ENCODE measurements at places on chromosomes 3 and 15. TPM values are rescaled to one million over a fixed set of nuclear protein-coding genes. Genes with fewer than 3 reads are reported as not detected.
A peak's percentile ranks its signal among the peaks of the same experiment; 100 is the strongest.

DNA sequence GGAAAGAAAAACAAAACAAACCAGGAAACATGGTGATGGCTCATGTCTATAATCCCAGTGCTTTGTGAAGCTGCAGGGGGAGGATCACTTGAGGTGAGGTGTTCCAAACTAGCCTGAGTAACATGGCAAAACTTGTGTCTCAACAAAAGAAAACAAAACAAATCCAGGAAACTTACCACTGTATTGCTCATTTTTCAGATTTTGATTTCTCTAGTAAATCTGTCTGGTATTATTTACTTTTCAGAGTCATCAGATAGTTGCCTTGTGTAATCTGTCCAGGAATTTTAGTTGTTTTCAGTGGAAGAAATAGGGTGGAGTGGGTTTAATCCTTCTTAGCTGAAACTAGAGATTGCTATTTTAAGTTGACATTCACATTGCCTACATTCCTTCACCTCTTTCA is 91.8 kb upstream of the ALCAM start:
- H3K27me3 ChIP-seq, result no peaks in the 10 kb centered on the region
- H3K27ac ChIP-seq, result no peak overlapping the region
- ATAC-seq, result no peak
- no peaks in the 10 kb centered on the region for H3K4me1 ChIP-seq
- H3K4me3 ChIP-seq, result no peak overlapping the region

The UBA5 gene
- total RNA-seq, result 61.6 TPM

GRCh38 chr3:63972196-63972595 is 51.1 kb downstream of the PSMD6 start:
- peak overlapping the region; percentile 72 for H3K27ac ChIP-seq
- H3K4me3 ChIP-seq, result peak overlapping the region; percentile 97
- H3K4me1 ChIP-seq, result peaks cover 77% of the 10 kb centered on the region
- ATAC-seq, result peak; percentile 42
- peaks cover 28% of the 10 kb centered on the region for H3K36me3 ChIP-seq

DNA sequence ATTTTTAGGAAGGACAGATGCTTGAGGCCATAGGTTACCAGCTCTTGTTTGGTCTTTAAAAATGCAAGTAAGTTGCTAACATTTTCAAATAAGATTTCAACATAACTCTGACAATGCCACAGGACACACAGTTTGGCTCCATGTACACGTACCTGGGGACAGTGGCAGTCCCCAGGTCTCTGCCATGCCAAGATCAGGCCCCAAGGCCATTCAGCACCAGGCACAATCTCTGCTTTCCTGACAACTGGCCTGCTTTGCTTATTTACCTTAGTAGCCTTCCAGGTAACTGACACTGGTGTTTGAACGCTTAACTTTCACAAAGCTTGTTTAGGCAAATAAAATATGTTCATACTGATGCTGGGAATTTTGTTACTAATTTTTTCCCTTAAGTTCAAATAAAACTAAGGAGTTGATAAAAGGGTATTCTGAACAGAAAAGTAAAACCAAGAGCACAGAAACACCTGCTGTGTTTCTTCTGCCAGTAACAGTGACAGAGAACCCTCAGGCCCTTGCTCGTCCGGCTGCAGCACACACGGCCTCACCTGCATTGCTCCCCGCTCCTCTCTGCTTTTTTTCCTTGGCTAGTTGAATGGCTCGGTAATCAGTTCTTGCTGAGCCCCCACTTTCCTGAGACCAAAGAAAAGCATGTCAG is 16.5 kb downstream of the ZXDC start:
- no peak for ATAC-seq
- no peak overlapping the region for H3K4me3 ChIP-seq
- no peaks in the 10 kb centered on the region for H3K27me3 ChIP-seq
- peaks cover 98% of the 10 kb centered on the region for H3K36me3 ChIP-seq
- H3K4me1 ChIP-seq, result peaks cover 5% of the 10 kb centered on the region
- H3K27ac ChIP-seq, result no peak overlapping the region

- peak overlapping the region; percentile 90 for H3K27ac ChIP-seq
- peaks cover 25% of the 10 kb centered on the region for H3K4me1 ChIP-seq
- H3K27me3 ChIP-seq, result no peaks in the 10 kb centered on the region
- peaks cover 70% of the 10 kb centered on the region for H3K36me3 ChIP-seq
- peak overlapping the region; percentile 96 for H3K4me3 ChIP-seq
- ATAC-seq, result no peak
Observed at GRCh38 chr3:52238193-52238760, 681 bp downstream of the TWF2 start.

DNA sequence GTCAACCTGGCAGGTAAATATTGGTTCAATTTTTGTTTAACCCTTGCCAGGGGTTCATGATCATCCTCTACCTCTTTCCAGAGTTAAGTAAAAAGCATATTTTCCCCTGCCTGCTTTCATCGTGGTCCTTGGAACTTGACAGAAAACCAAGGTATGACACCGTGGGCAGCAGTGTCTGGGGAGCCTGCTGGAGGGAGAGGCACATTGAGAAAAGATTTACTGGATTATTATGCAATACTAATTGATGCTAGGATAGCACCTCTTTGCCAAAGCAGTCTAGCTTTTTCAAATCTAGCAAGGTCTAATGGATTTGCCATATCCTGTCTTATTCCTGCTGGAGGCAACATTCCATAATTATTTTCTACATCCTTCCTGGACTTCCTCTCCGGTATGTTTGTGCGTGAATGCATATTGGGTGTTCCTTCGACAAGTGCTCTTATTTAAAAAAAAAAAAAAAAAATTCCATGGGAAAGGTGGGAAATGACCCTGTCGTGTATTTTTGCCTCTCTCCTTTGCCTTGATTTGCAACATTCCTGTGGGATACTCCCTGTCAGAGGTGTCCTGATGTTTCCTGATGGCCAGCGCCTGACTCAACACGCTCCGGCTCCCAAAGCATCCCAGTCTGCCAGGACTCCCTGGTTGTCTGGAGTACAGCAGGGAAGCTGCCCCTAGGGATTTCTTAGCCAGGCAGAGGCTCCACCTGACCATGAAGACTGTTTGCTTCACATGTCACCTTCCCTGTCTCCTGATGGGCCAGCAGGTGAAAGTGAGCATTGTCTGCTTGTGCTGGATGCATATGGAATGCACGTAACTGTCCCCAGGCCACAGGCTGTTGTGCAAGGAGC is 6.3 kb downstream of the BHLHE40 start:
- H3K27ac ChIP-seq, result peak overlapping the region; percentile 96
- H3K27me3 ChIP-seq, result no peaks in the 10 kb centered on the region
- peak overlapping the region; percentile 89 for H3K4me3 ChIP-seq
- peaks cover 26% of the 10 kb centered on the region for H3K4me1 ChIP-seq

GRCh38 chr15:65476903-65477302 is 40.6 kb downstream of the DPP8 start:
- H3K4me1 ChIP-seq, result peaks cover 6% of the 10 kb centered on the region
- H3K27me3 ChIP-seq, result no peaks in the 10 kb centered on the region
- peaks cover 89% of the 10 kb centered on the region for H3K36me3 ChIP-seq
- ATAC-seq, result peak; percentile 35
- H3K27ac ChIP-seq, result no peak overlapping the region

DNA sequence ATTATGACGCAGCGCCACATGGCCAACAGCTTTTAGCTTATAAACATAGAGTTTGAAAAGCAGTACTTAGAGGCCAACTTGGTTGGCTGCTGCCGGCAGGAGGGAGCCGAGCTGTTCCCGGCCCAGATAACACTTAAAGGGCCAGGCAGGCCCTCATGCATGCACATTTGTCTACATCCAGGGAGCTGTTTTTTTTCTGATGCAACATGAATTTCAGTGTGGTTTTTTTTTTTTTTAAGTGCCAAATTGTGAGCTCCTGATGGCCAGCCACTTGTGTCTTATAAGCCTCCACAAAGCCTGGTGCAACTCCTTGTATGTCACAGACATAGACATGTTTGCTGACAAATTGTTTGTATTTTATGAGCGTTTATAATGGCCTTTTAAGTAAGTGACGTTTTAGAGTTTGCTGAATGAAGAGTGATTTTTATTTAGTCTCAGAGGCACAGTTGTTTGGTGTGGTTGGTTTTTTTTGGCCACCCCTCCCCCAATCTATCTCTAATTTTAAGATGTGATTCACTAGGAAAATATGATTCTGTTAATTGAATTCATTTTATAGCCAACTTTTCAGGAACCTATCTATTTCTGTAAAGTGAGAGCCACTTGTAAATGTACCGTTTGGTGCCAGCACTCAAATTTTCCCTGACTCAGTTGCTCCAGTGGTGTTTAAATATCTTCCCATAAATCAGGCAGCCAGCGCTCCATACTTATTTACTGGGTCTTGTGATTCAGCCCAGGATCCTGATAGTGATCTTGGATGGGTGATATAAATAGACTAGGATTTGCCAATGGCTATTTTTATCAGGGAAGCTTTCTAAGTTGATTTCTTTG is 134.3 kb downstream of the VGLL4 start:
- H3K27ac ChIP-seq, result no peak overlapping the region
- no peaks in the 10 kb centered on the region for H3K27me3 ChIP-seq
- peaks cover 6% of the 10 kb centered on the region for H3K4me1 ChIP-seq
- ATAC-seq, result no peak

The TTLL13 gene
- total RNA-seq, result not detected

DNA sequence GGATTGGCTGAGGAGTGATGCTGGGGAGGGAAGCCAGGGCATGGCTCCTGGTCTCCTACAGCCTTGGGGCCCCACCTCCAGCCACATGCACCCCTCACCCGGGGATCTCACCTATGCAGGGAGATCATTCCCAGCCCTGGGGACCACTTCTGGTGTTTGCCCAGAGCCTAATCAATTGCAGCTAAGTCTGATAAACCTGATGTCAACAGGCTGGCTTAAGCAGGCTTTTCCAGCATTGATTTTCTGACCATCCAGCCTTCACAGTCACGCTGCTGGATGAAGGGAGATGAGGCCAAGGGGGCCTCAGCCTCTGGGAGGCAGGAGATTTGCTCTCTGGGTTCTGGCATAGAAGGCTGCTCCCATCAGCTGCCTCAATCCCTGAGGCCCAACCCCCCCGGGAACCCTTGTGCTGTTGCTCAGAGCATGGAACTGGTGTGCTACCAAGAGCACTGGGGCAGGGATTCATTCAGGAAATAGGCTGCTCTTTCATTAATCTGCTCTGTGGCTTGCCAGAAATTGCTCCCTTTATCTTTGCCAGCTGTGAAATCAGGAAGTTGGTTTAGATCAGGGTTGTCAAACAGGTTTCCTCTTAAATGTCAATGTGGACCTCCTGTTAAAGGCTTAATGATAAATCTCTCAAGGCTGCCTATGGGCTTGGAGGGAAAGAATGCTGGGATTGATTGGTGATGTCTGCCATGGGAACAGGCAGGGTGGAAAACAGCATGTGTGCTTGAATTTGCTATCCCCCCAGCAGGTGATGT is 19.0 kb downstream of the FAM3D start:
- peaks cover 6% of the 10 kb centered on the region for H3K27me3 ChIP-seq
- ATAC-seq, result no peak
- no peak overlapping the region for H3K27ac ChIP-seq
- no peak overlapping the region for H3K4me3 ChIP-seq

All from activated T-helper 17 cell treated with anti-CD3 and anti-CD28 coated beads, Interleukin-2, amount 50 U/mL, for 72 hours (primary cell).